ENCODE measurements at places on chromosomes 16 and 17. TPM values are rescaled to one million over a fixed set of nuclear protein-coding genes. Genes with fewer than 3 reads are reported as not detected.

- DNase-seq, result no peak
These were observed 10.4 kb downstream of the RAI1 start for GRCh38 chr17:17691468-17692263.

- no peak for DNase-seq
These were observed 202.7 kb downstream of the FOXL1 start for GRCh38 chr16:86781046-86781445.

- peak; percentile 18 for DNase-seq
These were observed 1.2 kb upstream of the EFNB3 start for GRCh38 chr17:7703584-7704479.

- no peak for DNase-seq
These were observed 36.3 kb downstream of the LYRM9 start for GRCh38 chr17:27856676-27857432.

- DNase-seq, result no peak
These were observed 24.7 kb upstream of the WSB1 start for GRCh38 chr17:27269201-27269600.

The HCRT gene
- total RNA-seq, result not detected

DNA sequence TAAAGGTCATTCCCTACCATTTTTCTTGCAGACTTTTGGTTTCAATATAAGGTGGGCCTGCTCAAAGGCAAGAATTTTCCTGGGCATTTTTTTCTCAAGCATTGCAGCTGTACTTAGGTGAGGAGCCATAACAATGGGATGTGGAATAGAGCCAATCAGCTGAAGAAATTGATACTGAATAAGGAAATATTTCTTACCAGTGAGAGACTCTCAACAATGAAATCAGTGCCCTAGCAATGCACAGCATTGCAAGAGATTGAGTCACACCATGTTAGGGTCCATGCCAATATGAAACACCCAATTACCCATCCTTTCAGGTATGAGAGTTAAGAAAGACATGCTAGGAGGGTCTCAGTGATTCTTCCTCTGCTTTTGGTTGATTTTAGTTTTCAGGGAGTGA, 237.6 kb downstream of the SOX9 start:
- DNase-seq, result no peak

GRCh38 chr16:6611535-6611934, 721.1 kb upstream of the RBFOX1 start:
- no peak for DNase-seq

DNA sequence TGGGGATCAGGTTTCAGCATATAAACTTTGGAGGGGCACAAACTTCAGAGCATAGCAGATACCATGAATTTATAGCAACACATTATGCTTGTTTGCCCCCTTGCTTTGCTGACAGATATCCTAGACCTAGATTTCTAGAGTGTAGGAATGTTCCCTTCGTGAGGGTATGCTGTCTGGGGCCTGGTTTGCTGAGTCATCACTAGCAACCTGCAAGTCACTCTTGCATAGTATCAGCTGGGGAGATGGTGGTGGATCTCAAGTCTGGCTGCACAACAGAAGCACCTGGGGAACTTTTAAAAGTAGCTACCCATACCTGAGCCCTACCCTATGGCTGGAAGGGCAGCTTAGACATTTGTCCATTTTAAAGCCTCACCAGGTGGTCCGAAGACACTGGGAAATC, 22.3 kb upstream of the HSBP1 start:
- no peak for DNase-seq

The CEP112 gene
- total RNA-seq, result 3.4 TPM

The SDK2 gene
- not detected for total RNA-seq

The GALNS gene
- total RNA-seq, result 2.8 TPM

The HOXB9 gene
- total RNA-seq, result not detected

The TBC1D3 gene
- not detected for total RNA-seq

GRCh38 chr17:74153456-74153810, 50.0 kb upstream of the RPL38 start:
- DNase-seq, result no peak

DNA sequence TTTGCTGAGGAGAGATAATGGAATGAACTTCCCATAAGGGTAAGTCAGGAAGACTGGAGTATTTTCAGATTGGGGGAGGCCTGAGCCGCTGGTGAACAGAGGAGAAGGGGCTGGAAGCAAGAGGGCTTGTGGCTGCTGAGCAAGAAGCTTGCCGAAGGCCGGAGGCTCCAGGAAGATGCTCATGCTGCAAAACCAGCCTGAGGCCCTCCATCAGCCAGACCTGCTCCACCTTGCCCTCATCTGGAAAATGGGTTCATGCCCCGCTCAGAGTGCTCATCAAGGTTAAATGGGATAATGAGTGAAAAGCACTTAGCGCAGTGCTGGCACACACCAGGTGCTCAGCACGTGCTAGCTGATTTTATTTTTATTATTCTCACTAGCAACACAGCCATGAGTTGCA, 5.5 kb upstream of the ASGR1 start:
- DNase-seq, result no peak

The ITGB4 gene
- total RNA-seq, result 6.9 TPM

The ALDOC gene
- 16.9 TPM for total RNA-seq

- no peak for DNase-seq
These were observed 560.7 kb upstream of the PSMD7 start for GRCh38 chr16:73735954-73736353.

DNA sequence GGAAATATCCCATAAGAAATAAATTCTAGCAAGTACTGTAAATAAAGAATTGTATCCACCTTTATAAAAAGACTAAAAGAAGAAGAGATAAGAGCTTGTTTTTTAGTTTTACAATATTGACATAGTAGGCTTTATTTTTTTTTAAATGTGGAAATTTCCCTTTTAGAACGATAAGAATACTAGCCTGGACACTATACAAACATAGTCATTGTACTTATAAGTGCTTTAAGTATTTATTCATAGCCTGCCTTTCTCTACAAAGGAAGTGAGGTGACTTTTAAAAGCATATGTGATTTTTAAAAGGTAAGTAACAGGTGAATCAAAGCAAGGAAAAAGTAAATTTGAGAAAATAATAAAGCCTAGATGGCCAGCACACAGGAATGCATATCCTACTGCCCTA, 17.7 kb downstream of the TOX3 start:
- no peak for DNase-seq

The KCNJ2 gene
- total RNA-seq, result not detected

The C16orf46 gene
- 0.38 TPM for total RNA-seq

- no peak for DNase-seq
These were observed 40.6 kb downstream of the CCT6B start for GRCh38 chr17:34920676-34921075.

The KCNG4 gene
- not detected for total RNA-seq

DNA sequence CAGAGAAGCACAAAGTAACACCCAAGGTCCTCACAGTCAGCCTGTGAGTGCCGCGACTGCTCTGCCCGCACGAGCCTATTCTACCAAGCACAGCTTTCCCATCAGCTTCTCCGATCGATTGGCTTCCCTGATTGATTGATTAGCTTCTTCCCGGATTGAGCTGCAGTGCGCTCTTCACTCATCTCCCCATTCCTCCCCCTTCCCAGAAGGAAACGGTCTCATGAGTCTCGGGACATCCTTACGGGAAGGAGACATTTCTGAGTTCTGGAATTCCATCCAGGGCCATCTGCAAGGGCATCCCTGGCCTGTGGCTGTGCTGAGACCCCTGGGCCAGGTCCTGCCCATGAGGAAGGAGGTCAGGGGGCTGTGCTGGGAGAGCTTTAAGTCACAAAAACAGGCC, 18.0 kb downstream of the PIEZO1 start:
- DNase-seq, result no peak

DNA sequence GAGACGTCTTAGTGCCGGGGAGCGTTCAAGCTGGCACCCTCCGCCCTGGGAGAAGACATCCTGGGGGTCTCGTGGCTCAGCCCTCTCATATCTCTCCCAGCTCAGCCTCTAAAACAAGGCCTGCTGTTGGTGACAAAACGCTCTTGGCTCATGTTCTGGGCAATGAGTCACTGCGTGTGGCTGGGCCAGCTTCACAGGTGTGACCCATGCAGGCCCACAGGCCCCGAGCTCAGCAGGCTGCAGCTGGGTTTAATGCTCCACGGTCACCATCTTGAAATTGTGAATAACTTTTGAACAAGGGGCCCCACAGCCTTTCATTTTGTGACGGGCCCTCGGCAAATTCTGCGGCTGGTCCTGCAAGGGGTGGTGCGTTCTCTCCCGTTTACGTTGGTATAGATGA, 22.4 kb downstream of the GAA start:
- DNase-seq, result no peak

The ZP2 gene
- total RNA-seq, result not detected

Measured in HepG2 (cell line).